ENCODE measurements at places on chromosomes 7 and 10. TPM values are rescaled to one million over a fixed set of nuclear protein-coding genes. Genes with fewer than 3 reads are reported as not detected.

PLPP4 gene
- polyA plus RNA-seq: 4.6 TPM

COL17A1 gene
- polyA plus RNA-seq: 0.63 TPM

IQUB gene
- polyA plus RNA-seq: 0.20 TPM

IFIT1B gene
- not detected for polyA plus RNA-seq

DNA sequence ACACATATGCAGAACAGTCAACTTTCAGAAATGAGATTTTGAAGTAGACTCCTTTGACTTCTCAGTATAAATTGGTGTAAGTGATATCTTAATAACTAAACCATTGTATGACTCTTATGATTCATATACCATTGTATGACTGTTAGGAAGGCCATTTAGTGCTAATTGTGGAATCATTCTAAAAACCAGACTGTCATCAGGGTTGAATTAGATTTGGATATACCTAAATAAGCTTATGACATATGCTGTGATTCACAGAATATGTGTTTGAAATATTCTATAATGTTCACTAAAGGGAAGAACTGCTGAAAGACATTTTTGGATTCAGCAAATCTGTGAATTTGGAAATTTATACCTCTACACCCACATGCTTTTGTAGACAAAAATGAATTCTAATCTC is 438.1 kb downstream of the MDFIC start:
- peak; percentile 67 for DNase-seq

DNA sequence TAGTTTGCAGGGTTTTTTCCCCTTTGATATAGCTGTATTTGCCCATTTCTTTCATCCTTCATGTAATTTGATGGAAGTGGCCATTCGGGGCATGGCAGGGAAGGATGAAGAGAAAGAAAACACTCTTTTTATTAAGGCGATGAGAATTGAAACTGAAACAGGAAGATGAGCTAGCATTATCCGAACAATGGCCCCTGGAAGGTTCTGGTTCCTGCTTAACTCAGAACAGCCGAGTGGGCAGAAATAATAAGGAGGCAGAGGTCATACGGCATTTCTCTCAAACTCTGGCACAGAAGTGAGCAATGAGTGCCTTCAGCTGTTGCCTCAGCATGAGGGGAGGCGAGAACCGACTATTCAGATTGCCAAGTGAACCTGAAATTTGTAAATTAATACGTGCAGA is 113.2 kb upstream of the MYO3A start:
- peak; percentile 67 for DNase-seq

DNA sequence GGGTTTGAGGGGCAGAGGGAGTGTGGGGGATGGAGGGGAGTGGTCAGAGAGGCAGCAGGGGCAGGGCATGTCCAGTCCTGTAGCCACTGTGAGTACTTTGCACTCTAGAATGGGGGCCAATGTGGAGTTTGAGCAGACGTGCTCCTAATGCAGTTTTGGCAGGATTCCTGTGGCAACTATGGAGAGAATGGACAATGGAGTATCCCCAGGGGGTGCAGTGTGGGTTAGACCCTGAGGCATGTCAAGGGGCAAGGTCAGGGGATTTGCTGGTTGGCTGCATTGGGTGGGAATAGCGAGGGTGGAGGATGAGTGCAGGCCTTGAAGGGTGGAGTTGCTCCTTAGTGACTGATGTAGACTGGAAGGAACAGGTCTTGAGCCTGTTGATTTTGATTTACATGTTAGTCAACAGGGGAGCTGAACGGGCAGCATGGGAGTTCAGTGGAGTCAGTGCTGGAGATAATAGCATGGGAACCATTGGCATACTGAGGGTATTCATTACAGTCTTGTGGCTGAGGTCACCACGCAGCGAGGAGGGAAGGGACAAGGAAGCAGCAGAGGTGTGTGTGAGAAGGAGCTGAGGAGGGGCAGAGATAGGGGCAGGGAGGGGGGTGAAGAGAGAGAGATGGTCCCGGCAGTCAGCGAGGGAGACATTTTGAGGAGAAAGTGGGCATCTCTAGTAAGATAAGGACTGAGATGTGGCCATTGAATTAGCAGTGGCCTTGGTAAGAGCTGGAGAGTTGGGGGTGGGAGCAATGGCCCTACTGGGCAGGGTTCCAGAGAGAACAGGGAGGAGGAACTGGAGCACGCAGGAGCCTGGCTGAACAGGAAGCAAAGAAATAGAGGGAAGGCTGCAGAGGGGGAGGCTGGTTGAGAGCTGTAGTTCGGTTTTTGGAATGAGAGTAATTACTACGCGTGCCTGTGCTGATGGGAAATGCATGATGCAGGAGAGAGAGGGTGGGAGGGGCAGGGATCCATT is 112.7 kb downstream of the CCNY start:
- DNase-seq: no peak

- no peak for DNase-seq
Observed at GRCh38 chr10:124524991-124525653, 63.5 kb downstream of the LHPP start.

DNA sequence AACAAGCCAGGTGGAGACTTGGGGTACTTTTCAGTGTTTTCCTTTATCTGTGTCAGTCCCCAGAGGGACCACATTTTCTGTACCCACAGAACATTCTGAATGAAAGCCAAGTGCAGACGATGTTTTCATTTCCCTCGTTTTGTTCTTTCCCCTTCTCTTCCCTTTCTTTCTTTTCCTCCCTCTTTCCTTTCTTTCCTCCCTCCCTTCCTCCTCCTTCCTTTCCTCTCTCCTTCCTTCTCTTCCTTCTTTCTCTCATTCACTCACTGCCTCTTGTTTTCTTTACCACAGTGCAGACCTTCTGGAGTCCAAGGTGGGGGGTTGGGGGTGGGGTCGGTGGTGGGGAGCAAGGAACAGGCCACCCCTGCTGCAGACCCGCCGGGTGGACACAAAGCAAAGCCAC is 141.4 kb upstream of the MKI67 start:
- DNase-seq: no peak

GRCh38 chr7:31747553-31747952 is 60.5 kb downstream of the PPP1R17 start:
- no peak for DNase-seq

DNA sequence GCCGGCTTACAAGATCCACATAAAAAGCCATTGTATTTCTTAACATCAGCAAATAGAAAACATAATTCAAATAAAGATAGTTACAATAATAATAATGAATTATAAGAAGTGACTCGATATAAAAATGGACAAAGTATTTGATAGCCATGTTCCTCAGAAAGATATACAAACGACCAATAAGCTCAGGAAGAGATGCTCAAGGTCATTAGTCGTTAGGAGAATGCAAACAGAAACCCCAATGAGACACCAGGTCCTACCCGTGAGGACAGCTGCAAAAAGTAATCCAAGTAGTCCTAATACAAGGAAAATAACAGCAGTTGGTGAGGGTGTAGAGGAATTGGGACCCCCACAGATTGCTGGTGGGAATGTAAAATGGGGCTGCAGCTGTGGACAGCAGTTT is 54.2 kb upstream of the INPP5A start:
- no peak for DNase-seq

GRCh38 chr10:63723741-63724140 is 202.5 kb downstream of the REEP3 start:
- no peak for DNase-seq

DNA sequence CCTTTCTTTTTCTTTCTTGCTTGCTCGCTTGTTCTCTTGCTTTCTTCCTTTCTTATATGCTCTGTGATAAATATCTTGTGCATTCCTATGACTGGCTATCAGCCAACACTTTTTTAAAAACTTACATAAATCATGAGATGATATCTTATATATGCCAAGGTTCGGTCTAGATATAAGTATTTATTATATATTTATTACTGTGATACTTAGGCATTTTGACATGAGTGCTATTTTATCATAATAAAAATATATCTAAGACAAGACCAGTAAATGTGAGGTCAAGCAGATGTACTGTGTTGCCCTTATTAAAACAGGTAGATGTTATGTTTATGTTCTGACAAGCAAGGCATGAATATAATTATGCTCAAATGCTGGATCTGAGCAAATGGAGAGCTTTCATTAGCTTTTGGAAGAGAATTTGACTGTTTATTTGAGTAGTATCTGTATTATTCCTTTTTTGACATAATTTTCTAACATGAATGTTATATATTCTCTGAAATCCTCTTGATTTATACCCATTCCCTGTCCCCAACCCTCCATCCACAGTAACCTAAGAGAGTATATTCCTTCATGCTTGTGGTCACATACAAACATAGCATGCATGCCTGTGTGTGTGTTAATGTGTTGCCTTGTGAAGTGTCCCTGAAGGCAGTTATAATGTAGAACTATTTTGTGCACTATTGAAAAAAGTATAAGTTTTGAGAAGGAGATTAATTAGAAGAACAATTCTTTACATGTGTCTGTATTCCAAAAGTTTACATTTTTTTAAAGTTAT is 158.0 kb downstream of the HDAC9 start:
- no peak for DNase-seq

- DNase-seq: no peak
Observed at GRCh38 chr7:73871163-73872011, 10.4 kb downstream of the TMEM270 start.

DNA sequence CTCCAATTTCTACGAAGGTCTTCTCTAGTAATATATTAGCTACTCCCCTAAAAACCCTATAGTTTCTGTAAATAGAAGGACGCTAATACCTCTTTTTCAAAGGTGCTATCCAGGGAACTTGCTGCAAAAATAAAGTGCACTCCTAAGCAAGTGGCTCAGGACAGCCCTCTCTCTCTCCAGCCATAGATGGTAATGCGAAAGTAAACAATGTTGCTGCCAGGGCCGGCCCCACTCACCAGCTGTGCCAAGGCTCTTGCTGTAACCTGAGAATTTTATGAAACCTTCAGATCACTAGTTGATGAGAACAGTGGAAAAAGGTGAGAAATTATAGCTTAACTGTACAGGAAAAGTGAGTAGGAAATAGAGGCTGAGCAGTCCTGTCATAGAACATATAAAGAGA is 10.9 kb upstream of the TAS2R39 start:
- DNase-seq: no peak
